ENCODE measurements at places on chromosomes 5 and 9. TPM values are rescaled to one million over a fixed set of nuclear protein-coding genes. Genes with fewer than 3 reads are reported as not detected.

GRCh38 chr9:110115826-110116542 is 92.0 kb downstream of the C9orf152 start:
- no peak for DNase-seq

SUB1 gene
- total RNA-seq = 169 TPM

DNA sequence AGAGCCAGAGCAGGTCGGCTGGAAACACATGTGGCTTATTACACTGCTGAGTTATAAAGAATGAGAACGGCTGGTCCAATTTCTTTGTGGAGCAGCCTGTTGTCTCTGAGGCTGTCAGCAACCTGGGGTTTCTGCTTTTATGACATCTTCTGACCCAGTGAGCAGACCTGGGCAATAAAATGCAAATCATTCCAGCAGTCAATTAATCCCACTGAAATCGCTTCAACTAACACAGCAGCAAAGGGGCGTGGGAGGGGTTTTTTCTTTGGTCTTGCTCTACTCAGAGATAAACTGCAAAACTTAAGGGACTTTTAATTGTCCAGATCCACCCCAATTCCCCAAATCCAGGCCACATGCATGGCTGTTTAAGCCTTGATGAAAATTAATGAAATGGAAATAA is 215.7 kb downstream of the SLIT3 start:
- DNase-seq = no peak

DNA sequence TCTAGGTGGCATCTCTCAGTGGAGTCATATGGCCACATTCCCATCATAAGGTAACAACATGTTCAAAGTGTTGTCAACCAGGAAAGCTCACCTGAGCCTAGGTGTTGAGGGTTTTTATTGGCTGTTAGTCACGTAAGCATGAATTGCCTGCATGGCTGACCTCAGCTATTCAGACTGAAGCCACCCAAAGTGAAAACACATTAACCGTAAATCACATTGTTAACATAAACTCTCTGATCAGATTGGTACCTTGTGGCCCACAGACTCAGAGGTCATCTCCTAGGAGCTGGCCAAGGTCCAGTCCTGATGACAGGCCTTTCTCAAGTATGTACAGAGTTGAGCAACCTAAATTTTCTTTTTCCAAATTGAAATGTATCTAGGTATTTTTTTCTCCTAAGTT is 26.7 kb downstream of the SRFBP1 start:
- DNase-seq = no peak

OBP2B gene
- not detected for total RNA-seq

DNA sequence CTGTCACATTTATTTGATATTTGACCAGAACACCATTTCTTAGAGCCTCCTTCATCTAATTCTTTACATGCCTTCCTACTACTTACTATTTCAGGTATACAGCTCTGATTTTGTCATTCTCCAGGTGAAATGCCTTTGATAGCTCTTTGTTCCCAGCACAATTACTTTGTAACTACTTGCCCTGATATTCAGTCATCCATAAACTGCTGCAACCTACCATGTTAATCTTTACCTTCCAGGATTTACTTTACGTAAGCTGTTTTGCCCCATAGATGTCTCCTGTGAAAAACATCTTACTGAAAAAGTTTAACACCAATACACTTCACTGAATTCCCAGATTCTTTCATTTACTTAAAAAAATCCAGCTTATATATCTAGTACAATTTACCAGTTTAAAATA is 443.8 kb upstream of the CYLC2 start:
- DNase-seq = no peak

- no peak for DNase-seq
Measured at GRCh38 chr9:126673689-126674364, 60.1 kb downstream of the LMX1B start.

GRCh38 chr9:32581512-32582143 is 8.7 kb upstream of the NDUFB6 start:
- no peak for DNase-seq

GRCh38 chr9:136133191-136133958 is 14.7 kb upstream of the TMEM250 start:
- DNase-seq = no peak

- DNase-seq = peak; percentile 82
Measured at GRCh38 chr5:174910245-174910737, 185.9 kb downstream of the MSX2 start.

GRCh38 chr9:94805051-94805489 is 78.6 kb downstream of the AOPEP start:
- no peak for DNase-seq

KCTD16 gene
- 0.17 TPM for total RNA-seq

GRCh38 chr5:103645816-103646215 is 83.2 kb upstream of the NUDT12 start:
- DNase-seq = no peak

- no peak for DNase-seq
Measured at GRCh38 chr5:110757118-110757729, 18.4 kb downstream of the SLC25A46 start.

Measured in spleen (tissue), 13 donors.